ENCODE measurements at places on chromosomes 11 and 22. TPM values are rescaled to one million over a fixed set of nuclear protein-coding genes. Genes with fewer than 3 reads are reported as not detected.

CASP5 gene
- not detected for total RNA-seq

CD3E gene
- 0.82 TPM for total RNA-seq

OR52H1 gene
- total RNA-seq, result 2.3 TPM

CRYBB3 gene
- total RNA-seq, result not detected

PRR33 gene
- total RNA-seq, result 1.3 TPM

DDI1 gene
- not detected for total RNA-seq

AASDHPPT gene
- 84.8 TPM for total RNA-seq

RPUSD4 gene
- total RNA-seq, result 32.2 TPM

SCARF2 gene
- total RNA-seq, result 40.4 TPM

Data from metanephros (tissue), 2 donors.